ENCODE measurements at places on chromosomes 11 and 22.

GRCh38 chr11:14587258-14587657, 56.3 kb upstream of the PDE3B start:
- DNase-seq = no peak

GRCh38 chr11:122653916-122654585, 1.5 kb upstream of the UBASH3B start:
- no peak for DNase-seq

GRCh38 chr11:80593648-80594374, 1153.0 kb upstream of the TENM4 start:
- DNase-seq = no peak

DNA sequence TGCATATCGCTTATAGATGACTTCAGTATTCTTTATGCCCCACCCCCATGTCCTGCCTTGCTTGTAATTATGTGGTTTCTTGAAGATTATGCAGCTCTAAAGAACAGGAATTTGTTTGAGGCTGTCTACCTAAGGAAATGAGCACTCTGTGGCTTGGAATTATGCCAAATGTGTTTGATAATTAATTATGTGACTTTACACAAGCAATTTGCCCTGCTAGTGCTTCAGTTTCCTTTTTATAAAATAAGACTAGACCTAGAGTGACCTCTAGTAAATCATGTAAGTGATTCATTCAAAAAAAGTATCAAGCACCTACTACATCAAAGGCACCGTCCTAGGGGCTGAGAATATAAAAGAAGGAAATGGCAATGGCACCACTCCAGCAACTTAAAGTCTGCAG, 491.5 kb upstream of the KIRREL3 start:
- DNase-seq = no peak

DNA sequence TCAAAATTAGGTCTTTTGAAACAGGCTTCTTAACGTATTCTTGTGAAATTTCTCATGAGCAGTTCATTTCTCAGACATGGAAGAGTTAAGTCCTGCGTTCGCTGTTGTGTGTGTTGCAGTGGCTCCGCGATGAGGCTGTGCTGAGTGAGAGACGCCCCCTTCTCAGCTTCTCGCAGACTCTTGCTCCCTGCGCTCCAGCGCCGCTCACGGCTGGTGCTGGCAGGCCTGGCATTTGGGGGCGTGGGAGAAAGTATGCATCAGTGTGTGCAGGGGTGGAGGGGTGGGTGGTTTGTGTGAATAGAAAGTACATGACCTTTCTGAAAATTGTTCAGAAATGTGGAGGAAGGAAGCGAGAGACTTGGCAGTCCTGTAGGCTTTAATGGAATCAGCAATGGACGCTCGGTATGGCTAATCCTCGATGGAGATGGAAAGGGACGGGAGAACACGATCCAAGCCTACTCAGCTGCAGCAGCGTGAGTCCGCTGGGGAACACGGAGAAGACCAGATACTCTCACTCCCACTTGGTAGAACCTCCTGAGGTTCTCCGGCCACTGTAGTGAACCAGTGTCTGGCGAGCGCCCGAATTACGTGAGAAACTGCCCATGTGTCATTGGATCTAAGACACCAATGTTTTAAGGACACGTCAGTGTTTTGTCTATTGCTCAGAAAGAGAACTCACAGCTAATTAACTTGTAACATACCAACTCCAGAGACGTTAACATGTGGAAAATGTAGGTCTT, 5.9 kb downstream of the TAB1 start:
- peak; percentile 53 for DNase-seq

DNA sequence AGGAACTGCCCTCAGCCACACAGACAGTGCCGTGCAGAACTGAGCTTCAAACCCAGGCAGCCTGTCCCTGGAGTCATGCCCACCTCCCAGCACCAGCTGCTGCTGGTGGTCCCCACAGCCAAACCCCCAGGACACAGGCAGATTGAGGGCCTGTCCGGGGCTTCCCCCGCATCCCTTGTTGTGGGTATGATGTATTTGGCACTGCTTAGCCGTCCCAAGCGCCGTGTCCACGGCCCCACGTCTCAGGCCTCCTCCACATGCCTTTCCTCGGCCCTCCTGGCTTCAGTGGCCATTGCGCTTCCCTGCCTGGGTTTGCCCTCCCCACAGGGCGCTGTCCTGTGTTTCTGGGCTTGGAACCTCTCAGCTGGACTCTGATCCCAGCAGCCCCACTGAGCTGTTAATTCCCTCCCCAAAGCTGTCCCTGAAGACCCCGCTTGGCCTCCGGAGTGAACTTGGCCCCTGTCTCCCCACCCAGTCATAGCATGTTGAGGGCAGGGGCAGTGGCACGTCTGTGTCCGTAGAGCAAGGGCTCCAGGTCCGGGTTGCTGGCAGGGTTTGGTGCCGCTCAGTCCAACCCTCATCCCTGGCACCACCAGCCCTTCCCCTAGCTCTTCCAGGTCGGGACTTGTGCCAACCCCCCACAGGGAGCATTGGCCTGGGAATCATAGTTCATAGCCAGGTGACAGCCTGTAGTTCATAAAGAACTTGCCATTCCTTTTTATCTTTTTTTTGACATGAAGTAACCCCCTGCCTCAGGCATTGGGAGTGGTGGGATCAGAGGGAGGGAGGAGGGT, 34.5 kb upstream of the TEF start:
- no peak for DNase-seq

GRCh38 chr11:93526641-93527583, 16.3 kb downstream of the SMCO4 start:
- no peak for DNase-seq

DNA sequence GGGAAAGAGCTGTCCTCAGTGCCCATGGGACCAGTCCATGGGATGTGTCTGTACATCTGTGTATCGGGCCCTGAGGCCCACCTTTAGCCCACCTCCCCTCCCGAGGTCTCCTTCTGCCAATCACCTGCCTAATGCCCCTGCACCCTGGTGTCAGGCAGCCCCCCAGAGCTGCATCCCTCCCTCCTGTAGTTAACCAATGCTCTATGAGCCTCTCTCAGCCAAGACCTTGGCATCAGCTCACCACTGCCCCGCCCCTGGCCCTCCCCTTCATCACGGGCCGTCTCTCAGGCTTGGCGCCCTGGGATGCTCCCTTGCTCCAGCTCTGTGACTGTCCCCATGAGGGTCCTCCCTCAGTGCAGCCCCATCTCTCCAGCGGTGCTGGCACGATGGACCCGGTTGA, 18.5 kb downstream of the MGAT3 start:
- no peak for DNase-seq

- no peak for DNase-seq
Measured at GRCh38 chr22:48496226-48496845, 1331.3 kb downstream of the BRD1 start.
